ENCODE measurements at places on chromosomes 12 and 14.
A peak's percentile ranks its signal among the peaks of the same experiment; 100 is the strongest.

DNA sequence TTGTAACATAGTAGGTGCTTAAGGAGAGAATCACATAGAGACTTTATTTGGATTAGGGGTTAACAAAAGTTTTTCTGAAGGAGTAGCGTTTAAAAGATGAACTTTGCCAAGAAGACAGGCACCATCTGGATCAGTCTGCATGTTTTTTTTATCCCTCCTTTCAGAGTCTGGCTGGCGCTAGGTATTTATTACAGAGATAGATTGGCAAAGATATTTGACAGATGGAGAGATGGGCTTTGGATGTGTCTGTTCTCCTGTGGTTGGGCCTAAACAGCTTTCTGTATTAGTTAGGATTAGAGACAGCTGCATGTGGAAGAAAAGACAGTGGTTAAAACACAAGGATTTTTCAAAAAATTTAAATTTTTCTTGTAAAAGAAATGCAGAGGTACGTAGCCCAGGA is 133.9 kb downstream of the C12orf75 start:
- no peak for DNase-seq

DNA sequence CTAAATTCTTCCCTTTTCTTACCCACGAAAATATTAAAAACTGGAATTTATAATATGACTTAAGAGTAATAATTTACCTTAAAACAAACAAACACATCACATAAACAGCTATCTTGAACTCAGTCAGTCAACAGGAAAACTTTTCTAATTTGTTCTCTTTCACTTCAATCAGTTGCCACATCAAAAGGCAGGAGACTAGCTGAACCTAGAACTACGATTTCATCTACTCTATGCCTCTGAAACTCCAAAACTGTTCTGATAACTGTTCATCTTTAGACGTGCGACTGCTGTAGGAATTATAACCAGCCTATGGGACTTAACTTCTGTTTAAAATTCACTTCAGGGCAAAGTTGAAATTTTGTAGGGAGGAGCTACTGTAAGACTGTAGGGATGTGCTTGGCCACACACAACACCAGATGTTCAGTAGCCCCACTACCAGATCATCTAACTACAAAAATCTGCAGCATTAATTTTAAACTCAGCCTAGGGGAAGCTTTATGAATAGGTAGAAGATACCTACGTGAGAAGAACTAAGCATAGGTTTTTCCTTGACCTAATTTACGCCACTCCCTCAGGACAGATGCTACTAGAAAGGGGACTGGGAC is 7.6 kb upstream of the RAD51AP1 start:
- DNase-seq, result no peak

GRCh38 chr12:22042976-22043669 is 2.9 kb upstream of the CMAS start:
- DNase-seq, result no peak

- DNase-seq, result no peak
Observed at GRCh38 chr12:44078273-44078672, 242.4 kb downstream of the TMEM117 start.

- DNase-seq, result peak; percentile 61
Observed at GRCh38 chr14:93089521-93090269, 26.0 kb downstream of the ITPK1 start.

DNA sequence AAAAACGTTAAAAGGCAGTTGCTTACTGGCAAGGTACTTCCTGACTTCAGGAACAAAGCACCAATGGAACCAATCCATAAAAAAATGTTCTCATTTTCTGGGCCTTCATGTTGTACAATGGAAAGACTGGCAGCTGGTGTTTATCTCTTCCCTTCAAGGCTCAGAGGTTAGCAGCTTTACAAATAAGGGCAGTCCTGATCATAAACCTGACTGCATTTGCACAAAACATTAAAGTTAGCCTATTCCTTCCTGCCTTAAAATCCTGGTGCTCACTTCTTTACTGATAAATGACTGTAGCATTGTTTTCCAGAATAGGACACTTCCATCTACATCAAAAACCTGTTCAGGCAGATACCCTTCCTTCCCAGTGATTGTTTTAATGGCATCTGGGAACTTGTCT is 19.2 kb downstream of the IL26 start:
- DNase-seq, result no peak

DNA sequence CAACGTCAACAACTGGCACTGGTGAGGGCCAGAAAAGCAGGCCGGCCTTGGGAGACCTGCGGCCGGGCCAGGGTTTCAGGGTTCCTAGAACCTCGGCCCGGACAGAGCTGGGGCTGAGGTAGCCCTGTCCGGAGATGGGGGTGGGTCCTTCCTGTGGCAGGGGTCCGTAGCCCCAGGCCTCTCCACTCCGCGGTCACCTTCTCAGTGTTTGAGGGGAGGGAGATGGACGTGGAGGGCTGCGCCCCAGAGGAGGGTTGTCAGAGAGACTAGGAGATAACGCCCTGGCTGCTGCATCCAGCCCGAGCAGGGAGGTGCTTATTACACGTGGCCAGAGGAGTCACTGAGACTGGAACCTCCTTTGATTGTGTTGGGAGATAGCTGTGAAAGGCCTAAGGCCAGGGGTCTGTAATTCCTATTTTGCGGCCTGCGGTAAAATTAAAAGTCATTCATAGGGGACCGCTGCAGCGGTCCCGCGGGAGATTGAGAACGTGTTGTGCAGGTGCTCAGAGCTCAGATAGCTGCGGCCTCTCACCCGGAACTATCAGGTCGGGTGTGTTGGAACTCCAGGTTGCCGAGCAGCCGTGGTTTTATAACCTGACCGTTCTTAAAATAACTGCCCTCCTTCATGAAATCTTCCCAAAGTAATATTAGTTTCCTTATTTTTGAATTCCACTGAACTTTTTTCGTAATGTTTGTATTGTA is 507 bp downstream of the AHSA1 start:
- DNase-seq, result peak; percentile 11

GRCh38 chr12:97595936-97596335 is 133.3 kb downstream of the RMST start:
- no peak for DNase-seq

DNA sequence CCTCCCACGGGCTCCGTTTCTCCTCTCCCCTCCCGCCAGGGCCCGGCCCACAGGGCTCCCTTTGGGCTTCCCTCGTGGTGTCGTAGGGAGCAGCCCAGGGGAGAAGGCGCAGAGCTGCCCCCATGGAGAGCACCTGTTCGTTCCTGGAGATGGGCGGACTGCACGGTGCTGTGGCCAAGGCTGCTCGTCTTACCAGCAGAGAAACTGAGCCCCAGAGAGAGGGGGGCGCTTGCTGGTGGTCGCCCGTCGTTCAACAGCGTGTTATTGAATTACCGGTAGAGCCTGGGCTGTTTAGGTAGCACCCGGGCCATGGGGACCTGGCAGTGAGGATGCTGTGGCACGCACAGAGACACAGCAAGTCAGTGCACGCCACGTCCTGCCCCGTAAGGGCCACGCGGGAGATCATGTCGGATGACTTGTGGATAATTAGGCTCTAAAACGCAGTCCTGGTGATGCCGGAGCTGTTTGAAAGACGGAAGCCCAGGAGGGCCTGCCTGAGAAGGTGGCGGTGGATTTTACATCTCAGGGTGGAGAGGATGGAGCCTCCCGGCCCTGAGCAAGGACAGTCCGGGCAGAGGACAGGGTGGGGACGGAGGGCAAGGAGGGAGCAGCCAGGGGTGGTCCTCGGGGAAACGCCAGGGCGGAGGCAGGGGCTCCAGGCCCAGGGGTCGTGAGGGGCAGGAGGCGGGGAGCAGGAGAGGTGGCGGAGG is 134.4 kb downstream of the ADGRD1 start:
- DNase-seq, result no peak

GRCh38 chr14:59829469-59830337 is 40.9 kb downstream of the RTN1 start:
- peak; percentile 77 for DNase-seq

DNA sequence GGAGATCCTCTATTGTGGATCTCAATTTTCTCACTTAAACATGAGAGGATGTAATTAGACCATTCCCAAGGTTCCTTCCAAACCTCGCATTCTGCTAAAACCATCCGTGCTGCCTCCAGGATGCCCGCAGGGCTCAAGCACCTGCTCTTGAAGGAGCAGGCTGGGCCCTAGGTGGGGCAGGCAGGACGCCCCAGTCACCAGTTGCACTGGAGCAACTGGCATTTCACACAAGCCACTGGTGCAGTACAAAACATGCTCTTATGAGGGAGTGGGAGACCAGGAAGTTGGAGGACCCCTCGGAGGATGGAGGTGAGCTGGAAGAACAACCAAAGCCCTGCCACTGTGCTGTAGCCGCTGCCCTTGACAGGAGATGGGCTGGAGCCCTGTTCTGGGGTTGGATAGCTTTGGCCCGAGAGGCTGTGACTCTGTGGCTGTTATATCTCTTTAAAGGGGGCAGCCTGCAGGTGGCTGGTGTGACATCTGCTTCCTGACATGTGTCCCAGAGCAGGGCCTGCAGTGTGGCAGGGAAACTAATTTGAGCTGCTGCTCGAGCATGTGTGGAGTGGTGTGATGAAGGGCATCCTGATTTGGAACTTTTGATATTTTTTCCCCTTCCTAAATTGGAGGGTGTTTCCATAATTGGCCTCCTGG is 122.2 kb downstream of the CRACR2A start:
- no peak for DNase-seq

DNA sequence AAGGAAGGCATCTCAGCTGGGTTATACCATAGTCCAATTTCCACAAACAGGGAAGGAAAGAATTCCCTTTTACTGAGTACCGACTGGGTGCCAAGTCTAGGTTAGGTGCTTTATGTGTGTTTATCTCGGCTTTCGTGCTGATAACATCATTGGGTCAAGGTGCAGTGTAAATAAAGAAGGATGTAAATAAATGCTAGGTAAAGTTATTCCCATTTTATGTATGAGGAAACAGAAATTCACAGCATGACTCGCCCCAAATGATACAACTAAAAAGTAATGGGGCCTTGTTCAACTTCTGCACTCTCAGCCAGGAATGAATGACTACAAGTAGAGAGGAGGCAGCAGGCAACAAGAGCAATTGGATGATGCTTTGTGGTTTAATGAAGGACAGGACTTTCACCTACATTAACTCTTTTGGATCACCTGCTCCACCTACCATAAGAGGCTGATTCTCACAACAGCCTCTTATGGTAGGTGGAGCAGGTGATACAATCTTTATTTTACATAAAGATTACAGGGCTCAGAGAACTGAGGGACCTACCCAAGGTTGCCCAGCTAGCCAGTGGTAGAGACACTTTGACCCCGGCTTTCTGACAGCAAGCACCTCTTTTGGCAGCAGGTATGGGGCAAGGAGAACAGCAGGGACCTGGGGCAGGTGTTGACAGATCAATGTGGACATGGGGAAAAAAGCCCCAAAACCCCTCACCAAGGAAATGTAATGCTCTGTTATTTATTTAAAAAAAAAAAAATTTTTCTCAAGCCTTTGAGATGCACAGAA is 213.4 kb upstream of the NUDT4 start:
- DNase-seq, result no peak

DNA sequence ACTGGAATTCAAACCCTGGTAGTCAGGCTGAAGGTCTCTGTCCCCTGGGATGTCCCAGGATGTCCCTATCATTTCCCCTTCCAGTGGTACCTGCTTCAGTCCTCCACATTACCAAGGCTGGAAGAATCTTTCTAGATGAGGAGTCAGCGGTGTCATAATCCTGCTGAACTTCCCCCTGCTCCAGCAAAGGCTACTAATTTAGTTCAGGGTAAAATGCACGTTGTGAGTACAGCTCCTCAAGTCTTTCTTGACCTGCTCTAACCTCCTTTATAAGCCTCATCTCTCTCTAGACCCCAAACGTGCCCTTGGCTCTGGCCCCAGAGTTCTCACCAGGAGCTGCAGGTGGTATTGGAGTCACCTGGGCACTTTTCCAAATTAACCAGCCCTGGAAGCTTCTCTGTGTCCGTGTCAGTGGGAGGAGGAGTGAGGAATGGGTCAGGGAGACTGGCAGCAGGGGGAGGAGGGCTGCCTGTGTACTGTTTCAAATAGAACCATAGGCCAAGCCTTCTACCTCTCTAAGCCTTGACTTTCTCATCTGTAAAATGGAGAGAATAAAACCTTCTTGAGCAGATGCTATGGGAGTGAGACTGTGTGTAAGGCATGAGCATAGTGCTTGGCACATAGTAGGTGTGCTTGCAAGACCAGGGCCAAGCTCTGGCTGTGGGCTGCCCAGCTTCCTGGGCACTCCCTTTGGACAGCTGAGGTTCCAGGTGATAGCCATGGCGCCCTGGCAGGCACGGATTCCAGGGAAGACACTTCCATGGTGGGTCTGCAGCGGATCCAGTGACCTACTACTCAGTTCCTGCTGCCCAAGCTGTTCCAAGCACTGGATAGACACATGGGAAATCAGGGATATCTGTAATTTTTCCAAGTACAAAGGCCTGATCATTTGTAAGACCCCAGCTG is 24.5 kb downstream of the ASB2 start:
- peak; percentile 28 for DNase-seq

DNA sequence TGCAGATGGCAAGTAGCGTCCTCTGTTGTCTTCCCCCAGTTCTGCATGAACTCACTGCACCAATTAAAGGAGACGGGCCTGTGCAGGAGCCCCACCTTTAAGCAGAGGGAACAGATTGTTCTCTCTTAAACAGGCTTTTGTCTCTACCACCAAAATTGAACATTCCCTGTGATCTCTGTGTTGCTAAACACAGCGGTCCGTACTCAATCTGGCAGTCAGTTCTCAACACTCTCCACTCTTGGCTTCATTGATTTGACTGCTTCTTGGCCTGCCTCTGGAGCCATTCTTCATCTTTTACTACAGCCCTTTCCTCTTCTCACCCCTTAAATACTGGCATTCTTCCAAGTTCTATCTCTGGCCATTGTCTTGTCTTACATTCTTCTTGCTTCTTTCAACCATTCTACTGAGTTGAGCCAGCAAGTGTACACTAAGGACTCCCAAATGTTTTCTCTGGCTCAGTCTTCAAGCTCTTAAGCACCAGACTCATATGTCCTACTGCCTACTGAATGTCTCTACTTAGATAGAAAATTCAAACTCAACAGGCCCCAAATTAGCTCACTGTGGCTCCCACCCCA is 8.0 kb upstream of the NT5DC3 start:
- no peak for DNase-seq

- no peak for DNase-seq
Observed at GRCh38 chr14:100673085-100673806, 53.4 kb upstream of the DLK1 start.

GRCh38 chr14:96256407-96256806 is 397 bp downstream of the BDKRB1 start:
- no peak for DNase-seq

DNA sequence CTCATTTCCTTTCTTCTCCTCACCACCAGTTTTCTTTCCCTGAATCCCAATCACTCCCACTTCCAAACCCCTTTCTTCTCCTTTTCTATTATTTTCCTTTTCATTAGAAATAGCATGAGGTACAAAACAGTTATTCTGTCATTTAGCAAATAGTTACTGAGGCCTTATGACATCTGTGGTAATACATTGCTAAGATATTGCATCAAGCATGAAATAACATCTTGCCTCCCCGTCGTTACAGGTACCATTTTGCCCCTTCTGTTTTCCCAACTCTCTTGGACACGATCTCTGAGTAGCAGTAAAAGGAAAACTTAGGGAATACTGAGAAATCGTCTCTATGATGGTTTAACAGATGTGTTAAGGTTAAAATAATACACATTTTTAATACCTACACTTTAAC is 175.8 kb upstream of the SOX5 start:
- no peak for DNase-seq

DNA sequence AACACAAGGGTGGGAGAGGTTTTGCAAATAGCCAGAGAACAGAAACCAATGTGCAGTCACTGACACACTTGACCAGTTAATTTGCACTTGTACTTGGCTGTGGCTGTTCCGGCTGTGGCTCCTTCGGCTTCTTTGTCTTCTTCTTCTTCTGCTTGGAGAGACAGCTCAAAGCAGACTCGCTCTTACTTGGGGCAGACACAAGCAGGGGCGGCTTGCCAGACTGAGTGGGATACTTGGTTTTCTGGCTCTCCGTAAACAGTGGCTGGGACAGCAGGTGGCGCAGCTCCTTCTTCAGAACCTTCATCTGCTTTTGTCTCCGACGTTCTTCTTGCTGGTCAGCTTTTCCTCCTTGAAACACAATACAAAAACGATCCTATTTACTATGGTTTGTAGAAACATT is 25.0 kb downstream of the OTUB2 start:
- no peak for DNase-seq
